Naive thymus-derived CD8-positive, alpha-beta T cell (primary cell): ENCODE measurements at places on chromosomes 16 and 17. TPM values are rescaled to one million over a fixed set of nuclear protein-coding genes. Genes with fewer than 3 reads are reported as not detected.
A peak's percentile ranks its signal among the peaks of the same experiment; 100 is the strongest.

- no peak for DNase-seq
These were observed 188.8 kb upstream of the FOXF1 start for GRCh38 chr16:86321491-86321890.

- no peak for DNase-seq
These were observed 175.9 kb downstream of the SPECC1 start for GRCh38 chr17:20184977-20185619.

DNA sequence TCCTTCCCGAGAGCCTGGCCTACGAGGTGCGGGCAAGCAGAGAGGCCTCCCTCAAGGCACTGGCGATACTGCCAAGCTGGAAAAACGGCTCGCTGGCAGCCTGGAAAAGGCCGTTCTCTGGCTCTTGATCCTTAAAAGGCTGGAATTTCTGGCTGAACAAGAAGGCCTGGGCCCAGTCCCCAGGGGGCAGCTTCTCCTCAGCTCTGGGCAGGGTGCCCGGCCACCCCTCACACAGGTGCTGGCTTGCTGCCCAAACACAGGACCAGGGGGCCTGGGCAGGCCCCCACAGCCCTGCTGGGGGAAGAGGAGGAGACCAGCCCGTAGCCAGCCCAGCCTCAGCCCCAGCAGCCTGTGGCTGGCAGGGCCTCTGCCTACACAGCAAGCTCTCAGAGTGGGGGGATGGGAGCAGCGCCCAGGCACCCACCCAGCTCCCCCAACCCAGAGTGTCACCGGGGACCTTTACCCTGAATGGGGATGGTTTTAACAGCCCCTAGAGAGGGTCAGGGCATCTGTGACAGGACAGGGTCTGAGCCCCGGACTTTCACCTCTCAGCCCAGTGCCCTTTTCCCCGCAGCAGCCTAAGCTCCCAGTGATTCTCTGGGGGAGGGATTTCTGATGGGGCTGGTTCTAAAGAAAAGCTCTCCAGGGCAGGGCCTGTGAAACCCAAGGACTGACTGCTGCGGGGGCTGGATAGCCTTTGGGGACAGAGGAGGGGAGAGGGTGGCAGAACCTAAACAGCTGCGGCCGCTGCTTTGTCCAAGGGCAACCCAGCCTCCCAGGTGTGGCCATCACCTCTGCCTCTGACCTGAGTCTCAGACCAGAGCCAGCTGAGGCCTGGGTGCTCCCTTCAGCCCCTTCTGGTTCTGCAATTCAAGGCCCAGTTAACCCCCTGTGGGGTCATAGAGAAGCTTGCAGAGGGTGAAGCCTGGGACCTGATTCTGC lies 38.6 kb upstream of the TOB1 start:
- no peak for DNase-seq

DNA sequence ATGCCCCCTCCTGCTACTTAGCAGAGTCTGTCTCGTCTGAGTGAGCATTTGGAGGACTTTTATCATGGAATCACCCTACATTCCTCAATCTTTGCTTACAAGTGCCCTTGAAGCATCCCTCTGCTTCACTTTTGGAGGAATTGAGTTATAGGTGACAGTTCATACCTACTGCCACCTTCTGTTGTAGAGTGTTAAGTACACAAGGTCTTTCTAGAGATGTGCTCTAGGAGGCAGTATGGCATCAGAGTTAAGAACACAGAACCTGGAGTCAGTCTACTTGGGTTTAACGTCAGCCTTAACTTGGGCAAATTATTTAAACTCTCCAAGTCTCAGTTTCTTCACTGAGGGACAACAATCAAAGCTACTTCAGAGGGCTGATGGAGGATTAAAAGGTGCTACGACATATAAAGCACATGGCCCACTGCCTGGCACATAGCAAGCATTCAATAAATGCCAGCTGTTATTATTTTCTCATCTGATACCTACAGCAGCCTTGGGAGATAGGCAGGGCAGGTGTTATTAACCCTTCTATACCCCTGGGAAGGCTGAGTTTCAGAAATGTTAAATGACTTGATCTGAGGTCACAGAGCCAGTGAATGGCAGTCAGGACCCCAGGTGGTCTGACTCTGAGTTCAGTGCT lies 62.2 kb downstream of the UTP18 start:
- no peak for DNase-seq

Gene NOG
- 23.4 TPM for polyA plus RNA-seq

DNA sequence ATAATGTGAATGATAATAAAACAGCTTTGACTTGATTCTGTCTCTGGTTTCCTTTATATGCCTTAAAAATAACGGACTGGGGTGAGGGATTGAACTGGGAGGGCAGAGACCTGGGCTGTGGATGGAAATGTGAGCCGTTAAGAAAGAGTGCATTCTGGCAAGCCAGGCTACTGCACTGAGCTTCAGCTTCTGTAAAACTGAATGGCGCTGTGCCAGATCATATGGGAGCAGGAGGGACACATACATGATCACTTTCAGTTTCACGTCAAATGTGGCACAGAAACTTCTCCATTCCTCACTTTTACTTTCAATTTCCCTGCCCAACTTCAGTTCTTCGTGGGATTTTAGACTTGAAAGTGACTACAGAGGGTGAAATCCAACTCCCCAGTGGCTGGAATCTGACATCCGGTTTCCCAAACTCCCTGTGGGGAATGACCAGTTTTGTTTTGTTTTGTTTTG lies 1.1 kb downstream of the MT2A start:
- DNase-seq: peak; percentile 64

DNA sequence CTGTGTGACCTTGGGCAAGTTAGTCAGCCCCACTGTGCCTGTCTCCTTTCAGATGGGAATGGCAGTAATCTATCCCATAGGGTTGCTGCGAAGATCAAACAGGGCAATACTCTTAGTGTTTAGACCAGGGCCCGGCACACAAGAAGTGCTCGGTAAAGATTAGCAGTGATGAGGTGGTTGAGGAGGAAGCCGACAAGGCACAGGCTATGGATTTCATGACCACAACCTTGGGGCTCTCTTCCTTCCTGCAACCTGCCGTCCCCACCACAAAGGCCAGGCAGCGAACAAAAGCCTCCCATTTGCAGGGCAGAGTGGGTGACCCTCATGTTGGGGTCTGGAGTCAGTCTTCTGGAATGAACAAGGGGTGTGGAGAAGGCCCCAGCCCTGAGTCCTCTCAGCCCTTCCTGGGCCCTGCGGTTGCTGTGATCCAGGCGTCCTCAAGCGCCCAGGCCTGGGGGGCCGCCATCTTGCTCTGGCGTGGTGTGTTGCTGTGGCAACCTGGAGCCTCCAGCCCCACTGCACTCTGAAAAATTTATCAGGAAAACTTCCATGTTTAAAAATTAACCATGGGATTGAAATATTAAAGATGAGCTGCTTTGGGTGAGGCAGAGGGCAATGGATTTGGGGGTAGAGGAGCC lies 9.8 kb downstream of the ADAM11 start:
- DNase-seq: no peak

GRCh38 chr16:1121601-1122397 lies 25.8 kb upstream of the C1QTNF8 start:
- no peak for DNase-seq

DNA sequence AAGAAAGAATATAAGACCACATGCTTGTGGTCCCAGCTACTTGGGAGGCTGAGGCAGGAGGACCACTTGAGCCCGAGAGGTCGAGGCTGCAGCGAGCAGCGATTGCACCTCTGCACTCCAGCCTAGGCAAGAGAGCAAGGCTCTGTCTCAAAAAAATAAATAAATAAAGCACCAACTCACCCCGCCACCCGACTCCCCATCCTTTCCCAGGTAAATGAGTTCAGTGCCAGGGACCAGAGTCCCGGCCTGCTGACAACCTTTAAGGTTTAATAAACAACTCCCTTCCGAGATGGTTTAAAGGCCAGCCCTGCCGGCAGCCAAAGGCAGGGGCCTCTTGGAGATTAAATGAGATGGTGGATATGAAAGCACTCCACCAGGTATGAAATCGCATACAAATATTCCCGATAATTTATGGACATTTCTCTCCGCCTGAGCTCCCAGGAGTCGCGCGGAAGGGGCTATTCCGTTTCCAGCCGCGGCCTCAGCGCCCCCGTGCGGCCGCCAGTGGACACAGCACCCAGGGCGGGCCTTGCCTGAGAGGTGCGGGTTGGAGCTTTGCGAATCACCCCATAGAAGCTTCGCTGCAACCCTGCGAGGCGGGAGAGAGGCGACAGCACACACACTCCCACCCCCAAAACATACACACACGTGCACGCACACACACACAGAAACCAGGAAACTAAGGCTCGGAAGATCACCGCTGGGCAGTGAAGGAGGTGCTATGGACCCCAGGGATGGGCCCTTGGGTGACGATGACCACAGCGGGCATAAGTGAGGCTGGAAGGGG lies 4.0 kb upstream of the RPL38 start:
- peak; percentile 50 for DNase-seq

Gene DOC2B
- polyA plus RNA-seq: not detected

Gene LPCAT2
- polyA plus RNA-seq: not detected

- no peak for DNase-seq
These were observed 81.9 kb downstream of the CA4 start for GRCh38 chr17:60231691-60232090.

Gene MEFV
- polyA plus RNA-seq: not detected

Gene GNGT2
- 14.7 TPM for polyA plus RNA-seq

GRCh38 chr17:81502471-81503017 lies 10.1 kb downstream of the ACTG1 start:
- no peak for DNase-seq

Gene GRAP
- 73.1 TPM for polyA plus RNA-seq

Gene FBXL16
- polyA plus RNA-seq: 9.5 TPM

DNA sequence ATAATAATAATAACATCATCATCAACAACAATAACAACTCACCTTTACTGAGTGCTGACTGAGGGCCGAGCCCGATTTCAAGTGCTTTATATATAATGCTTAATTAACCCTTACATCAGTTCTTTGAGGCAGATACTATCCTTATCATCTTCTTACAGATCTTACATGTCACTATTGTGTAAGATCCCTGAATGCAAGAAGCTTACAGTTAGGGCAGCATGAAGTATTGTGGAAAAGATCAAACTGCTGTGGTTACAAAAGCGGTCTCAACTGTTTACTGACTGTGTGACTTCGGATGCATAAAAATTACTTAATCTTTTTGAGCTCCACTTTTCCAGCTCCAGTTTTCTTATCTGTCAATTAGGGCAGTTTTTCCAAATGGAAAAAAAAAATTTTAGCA lies 3.3 kb downstream of the VAT1 start:
- DNase-seq: no peak

Gene TNP2
- polyA plus RNA-seq: not detected

GRCh38 chr17:17326275-17326875 lies 23.2 kb downstream of the NT5M start:
- no peak for DNase-seq

- peak; percentile 42 for DNase-seq
These were observed 742 bp downstream of the PFN1 start for GRCh38 chr17:4947411-4948165.

Gene C17orf67
- polyA plus RNA-seq: 1.5 TPM

Gene CAPNS2
- not detected for polyA plus RNA-seq

Gene ATXN1L
- polyA plus RNA-seq: 4.8 TPM

DNA sequence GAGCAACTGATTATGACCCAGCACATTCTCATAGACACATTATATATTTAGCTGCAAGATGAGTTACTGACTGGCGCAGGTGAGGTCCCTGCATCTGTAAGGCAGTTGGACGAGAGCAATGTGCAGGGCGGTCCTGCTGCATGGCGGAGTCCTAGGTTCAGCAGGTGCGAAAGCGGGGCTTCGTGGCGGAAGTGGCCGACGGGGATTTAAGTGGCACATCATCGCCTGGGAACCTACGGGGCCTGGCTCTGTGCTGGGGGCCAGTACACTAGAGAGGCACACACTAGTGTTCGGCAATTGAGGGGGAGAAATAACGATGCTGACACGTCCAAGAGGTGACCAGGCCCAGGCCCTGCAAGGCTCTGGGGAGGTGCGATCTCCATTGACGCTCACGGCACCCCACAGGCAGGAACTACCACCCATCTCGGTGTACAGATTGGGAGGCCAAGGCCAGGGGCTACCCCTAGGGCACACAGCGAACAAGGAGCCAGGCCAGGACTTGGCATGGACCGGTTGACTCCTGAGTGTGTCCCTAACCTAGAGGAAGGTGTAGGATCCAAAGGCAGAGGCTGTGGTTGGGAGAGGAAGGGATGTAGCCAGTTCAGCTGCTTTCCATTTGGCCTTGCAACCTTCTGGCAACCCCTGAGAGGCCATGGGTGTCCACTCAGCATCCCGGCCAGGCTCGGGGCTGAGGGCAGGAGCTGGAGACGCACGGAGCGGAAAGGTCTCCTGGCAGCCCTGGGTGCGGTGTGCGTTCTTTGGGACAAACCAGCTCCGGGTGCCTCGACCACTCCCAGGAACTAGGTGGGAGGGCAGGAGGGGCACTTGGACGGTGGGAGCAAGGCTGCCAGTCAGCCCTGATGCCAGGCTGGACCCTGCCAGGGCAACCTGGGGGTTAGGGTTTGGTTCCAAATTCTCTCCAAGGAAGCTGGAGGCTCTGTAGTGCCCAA lies 103.9 kb upstream of the CREBBP start:
- no peak for DNase-seq

Gene MMP2
- not detected for polyA plus RNA-seq

Gene C17orf78
- not detected for polyA plus RNA-seq

GRCh38 chr17:50345432-50346312 lies at the start of gene XYLT2:
TSS of gene XYLT2 (plus strand) at chr17:50346126. CDS start at chr17:50346141, 15 bp downstream.
- peak; percentile 85 for DNase-seq

Gene PTX4
- polyA plus RNA-seq: not detected

DNA sequence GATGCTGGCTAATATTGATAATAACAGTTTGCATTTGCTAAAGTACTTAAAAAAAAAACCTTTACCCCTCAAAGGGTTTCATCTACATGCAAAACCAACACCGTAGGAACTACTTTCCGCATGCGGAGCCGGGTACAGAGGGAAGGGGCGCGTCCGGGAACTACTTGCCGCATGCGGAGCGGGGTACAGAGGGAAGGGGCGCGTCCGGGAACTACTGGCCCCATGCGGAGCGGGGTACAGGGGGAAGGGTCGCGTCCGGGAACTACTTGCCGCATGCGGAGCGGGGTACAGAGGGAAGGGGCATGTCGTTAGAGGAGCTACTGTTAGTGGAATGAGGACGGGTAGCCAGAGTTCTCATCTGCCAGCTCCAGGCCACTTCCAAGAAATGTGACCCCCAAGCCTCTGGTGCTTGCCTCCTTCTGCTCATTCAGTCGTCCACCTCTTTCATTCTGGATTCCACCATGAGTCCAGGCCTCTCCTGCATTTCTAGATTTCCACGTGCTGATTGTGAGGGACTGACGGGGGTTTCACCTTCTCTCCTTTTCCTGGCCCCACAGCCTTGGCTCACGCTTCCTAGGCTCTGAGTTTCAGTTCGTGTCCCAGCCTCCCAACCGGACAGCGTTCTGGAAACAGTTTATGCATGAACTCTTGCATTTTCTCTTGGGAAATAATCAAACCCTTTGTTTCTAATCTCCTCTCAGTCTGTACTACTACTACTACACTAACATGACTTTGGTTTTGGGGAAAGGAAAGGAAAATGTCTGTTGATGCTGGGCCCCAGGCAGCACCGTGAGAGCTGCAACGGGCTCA lies 26.9 kb downstream of the MINK1 start:
- DNase-seq: no peak

Gene PNMT
- polyA plus RNA-seq: not detected

- no peak for DNase-seq
These were observed 15.7 kb downstream of the UNC119 start for GRCh38 chr17:28536532-28537218.

- no peak for DNase-seq
These were observed 439.2 kb upstream of the SOX9 start for GRCh38 chr17:71681427-71682173.
